Stimulated activated CD8-positive, alpha-beta memory T cell treated with anti-CD3 and anti-CD28 coated beads, Interleukin-7, amount 100 ng/mL, for 1 hour (primary cell): ENCODE measurements at places on chromosomes 4 and X.

DNA sequence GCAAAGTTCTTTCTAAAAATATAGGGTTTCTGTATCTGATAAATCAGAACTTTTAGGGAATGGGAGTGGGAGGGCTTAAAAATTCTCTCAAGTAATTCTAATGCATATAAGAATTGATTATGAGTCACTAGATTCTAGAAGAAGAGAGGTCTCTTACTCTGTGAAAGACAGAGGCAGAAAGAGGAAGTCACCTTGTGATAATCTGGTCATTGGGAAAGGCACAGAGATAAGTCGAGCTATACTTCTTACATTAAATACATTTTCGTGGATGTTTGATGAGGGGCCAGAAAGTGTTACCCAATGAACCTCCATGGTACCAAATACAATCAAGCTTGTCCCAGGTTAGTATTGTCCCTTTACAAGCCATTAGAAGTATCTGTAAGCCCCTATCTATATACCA lies 134.4 kb downstream of the MAD2L1 start:
- no peak for DNase-seq

DNA sequence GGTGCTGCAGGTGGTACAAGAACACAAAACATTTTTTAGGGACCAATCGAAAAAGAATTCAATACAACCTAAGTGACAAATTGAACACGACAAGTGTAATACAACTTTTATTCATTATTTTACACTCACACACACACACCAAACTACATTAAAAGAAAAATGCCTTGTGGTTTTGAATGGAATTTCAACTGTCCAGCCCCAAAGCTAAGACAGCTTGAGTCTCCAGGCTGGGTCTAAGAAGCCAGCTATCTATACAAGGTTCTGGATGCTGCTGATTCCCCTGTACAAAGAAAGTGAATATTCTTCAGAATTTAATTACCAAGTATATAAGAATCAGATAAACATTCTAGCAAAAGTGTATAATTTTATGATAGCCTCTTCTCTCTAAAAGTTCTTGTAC lies 118.2 kb downstream of the PPP3CA start:
- no peak for DNase-seq

DNA sequence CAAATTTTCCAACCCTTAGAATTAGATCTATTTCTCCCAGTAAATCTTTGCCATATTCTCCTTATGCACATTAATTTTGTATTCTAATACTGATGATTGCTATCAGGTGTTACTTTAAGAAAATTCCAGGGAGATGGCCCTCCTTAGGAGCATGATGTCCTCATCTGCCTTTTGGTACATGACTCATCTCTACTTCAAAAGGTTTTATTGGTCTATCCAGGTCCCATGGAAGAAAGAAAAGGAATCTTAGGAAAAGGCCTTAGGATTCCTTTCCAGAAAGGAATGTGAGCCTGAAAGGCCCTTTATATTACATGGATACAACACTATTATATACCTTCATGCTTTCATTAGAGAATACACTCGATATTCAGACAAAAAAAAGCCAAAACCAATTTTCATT lies 968.2 kb downstream of the STIM2 start:
- DNase-seq = no peak

- no peak for DNase-seq
These were observed 27.5 kb downstream of the TSPAN5 start for GRCh38 chr4:98630737-98631454.

GRCh38 chrX:120335289-120335688 lies 24.0 kb upstream of the TMEM255A start:
- DNase-seq = no peak

DNA sequence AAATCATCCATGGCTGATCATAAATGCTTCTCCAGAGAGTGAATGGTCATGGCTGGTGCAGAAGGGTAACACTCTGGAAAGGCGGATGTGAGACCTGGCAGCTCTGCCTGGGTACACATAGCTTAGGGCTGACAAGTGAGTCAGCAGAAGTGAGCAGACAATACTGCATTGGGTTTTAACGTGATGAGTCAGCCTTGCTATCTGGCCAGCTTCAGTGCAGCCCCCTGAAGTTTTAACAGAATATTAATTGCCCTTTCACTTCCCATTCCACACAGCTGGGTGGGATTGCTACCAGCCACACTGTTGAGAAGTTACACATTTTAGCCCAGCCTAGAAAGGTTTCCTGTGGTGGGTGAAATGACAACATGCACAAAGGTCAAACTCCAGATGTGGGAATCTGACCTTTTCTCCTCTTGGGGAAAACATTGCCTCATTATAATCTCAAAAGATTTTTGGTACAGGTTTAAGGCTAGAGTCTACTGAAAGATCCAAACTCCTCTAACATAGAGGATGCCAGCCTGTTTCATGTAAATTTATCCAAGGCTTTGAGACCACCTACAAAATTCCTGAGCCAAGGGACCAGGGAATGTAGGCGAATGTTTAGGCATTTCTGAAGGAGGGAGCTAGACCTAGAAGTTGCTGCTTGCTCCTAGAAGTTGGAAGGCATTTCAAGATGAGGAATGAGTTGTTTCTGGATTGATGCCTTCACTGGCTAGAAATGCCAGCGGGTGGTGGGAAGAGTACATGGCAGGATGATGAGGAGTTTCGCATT lies 230.3 kb upstream of the PGRMC2 start:
- no peak for DNase-seq
